ENCODE measurements at places on chromosomes 1 and 21. TPM values are rescaled to one million over a fixed set of nuclear protein-coding genes. Genes with fewer than 3 reads are reported as not detected.

GJA9 gene
- total RNA-seq, result not detected

SLC2A5 gene
- total RNA-seq, result 0.20 TPM

ZFYVE9 gene
- 42.2 TPM for total RNA-seq

MROH9 gene
- not detected for total RNA-seq

ST6GALNAC5 gene
- 3.6 TPM for total RNA-seq

CTXND2 gene
- not detected for total RNA-seq

OR2L5 gene
- not detected for total RNA-seq

TP73 gene
- total RNA-seq, result not detected

FCER1G gene
- total RNA-seq, result 74.6 TPM

FCAMR gene
- not detected for total RNA-seq

SLC50A1 gene
- 13.7 TPM for total RNA-seq

RGS5 gene
- total RNA-seq, result 415 TPM

FCRL5 gene
- 0.05 TPM for total RNA-seq

SH3D21 gene
- total RNA-seq, result not detected

CD244 gene
- not detected for total RNA-seq

INAVA gene
- not detected for total RNA-seq

TIE1 gene
- total RNA-seq, result 42.6 TPM

RGS4 gene
- 38.7 TPM for total RNA-seq

FCRL1 gene
- not detected for total RNA-seq
